ENCODE measurements at places on chromosomes 7 and 10.
A peak's percentile ranks its signal among the peaks of the same experiment; 100 is the strongest.

DNA sequence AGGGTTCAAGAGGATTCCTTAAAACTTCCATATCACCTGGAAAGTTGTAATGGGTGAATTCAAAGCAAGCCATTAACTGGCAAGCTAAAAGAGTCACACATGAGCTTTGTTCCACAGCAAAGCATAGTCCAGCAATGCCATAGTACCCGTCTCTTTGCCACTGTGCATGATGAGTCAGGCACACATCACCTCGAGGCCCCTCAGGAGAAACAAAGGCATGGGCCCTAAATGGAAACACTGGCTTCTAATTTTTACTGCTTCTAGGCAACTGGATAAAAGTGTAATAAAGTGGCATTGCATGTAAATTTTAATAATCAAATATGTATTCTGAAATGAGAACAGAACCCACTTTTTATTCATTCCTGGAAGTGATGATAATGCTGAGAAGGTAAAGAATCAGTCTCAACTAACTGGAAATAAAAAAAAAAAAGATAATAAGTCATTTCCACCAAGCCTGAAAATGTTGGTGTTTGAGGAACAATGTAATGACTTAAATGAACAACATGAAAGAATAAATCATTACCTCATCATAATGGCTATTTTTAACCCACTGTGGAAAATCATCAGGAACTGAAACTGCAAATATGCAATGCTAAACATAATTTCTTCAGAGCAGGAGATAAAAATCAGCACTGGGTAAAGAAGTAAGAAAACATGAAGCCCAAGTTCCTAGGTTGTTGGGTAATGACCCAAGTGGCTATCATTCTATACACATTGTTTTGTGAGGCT, 104.9 kb downstream of the CDK6 start:
- DNase-seq, result peak; percentile 73

DNA sequence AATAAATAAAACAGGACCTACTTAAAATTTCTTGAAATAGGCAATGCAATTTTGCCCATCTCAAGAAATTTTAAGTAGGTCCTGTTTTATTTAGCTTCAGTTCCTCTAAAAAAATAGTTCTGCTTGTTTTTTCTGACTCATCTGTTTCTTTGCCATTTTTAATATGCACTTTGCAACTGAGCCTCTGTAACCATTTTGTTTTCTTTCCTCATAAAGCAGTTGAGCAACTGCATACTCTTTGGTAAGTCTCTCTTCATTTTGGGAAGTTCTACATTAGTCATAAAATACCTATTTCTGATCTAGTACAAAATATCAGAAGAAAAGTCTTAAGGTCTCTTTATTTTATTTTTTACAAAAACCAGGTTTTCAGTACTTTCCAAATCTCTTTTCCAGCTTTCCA, 18.0 kb downstream of the TAS2R40 start:
- DNase-seq, result peak; percentile 81

DNA sequence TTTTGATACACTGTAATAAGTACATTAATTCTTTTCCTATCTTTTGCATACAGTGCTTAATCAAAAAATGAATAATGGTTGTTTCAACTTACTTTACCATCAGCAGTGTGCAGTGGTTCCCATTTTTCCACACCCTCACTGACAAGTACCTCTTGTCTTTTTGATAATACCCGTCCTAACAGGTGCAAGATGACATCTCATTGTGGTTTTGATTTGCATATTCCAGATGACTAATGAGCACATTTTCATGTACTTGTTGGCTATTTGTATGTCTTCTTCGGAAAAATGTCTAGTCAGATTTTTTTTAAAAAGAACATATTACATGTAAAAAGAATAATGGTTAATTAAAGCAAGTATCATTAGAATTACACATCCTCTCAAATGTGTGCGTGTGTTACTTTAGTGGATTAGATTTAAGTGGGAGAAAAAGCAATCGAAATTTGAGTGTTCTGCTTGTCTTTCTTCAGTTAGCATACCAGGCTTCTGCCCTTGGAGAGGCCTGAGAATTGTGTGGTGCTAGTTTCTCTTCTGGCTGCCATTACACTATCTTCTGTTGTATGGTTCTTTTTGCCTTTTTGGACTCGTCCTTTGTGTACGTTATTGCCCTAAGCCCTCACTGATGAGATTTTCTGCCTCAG, 291.2 kb downstream of the AUTS2 start:
- DNase-seq, result no peak

GRCh38 chr10:83725567-83725966, 413.7 kb upstream of the GHITM start:
- no peak for DNase-seq

DNA sequence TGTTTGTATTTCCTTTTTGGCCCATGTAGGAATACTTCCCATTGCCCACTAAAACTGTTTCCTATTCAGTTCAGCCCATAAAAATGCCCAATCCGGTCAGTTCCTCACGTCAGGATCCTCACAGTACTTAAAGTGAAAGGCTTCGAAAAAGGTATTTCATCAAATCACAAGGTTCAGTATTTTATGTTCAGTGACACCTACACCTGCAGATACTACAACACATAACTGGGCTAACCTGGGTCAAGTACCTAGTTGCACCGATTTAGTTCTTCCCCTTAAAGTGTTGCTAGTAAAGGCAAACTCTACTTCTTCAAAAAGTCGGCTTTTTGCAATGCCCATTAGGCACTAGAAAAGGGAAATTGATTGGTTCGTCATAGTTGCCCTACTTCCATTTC, 1.1 kb downstream of the SNX13 start:
- peak; percentile 55 for DNase-seq

DNA sequence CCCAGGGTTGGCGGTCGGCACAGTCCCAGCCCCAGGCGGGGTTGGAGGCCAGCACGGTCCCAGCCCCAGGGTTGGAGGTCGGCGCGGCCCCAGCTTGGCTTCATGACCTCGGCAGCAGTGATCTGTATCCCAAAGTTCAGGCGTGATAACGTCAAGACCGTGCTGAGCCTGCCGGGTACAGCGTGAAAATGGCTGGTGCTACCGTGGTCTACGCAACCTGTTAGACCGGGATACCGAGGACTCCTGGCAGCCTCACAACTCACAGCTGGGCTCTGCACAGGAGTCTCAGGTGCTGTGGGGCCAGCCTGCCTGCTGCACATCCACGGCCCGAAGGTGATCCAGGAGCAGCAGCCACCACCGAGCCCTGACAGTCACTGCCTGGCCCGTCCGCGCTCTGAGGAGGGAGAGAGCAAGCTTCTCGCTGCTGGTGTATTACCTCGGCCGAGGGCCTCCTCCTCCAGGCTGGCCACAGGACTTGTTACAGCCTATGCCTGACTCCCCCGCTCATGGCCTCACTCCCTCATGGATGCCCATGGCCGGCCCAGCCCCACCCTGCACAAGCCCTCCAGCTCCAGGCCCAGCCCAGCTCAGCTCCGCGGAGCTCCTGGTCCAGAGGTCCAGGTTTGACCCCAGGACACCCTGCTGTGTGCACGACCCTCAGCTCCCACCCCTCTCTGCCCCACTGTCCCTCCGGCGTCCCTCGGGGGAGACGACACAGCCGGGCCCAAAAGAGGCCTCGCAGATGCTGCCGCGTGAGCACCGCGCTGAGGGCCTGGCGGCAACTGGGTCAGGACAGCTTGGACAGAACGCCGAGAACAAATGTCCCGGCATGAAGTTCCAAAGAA, 156.0 kb downstream of the ELFN1 start:
- no peak for DNase-seq

DNA sequence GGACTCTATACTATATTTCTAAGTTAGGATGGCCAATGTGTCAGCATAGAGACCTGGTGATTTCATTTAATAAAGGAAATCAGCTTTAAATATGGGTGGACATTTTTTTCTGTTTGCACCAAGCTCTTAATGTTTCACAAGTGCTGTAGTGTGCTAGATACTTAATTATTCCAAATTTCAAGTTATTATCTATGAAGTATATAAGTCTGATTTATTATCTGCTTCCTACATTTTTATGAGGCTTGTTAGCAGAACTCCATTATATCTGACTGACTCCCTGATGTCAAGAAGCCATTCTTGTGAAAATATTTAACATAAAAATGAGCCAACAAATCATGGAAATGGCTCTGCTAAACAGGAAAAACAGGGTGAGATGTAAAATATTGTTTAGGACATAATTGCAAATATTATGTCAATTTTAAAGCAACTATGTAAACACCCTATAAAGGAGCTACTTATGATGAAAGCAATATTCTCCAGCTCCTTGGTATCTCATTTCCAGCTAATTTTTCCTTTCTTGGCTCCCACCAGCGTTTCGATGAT, 1415.2 kb downstream of the GATA3 start:
- DNase-seq, result no peak

DNA sequence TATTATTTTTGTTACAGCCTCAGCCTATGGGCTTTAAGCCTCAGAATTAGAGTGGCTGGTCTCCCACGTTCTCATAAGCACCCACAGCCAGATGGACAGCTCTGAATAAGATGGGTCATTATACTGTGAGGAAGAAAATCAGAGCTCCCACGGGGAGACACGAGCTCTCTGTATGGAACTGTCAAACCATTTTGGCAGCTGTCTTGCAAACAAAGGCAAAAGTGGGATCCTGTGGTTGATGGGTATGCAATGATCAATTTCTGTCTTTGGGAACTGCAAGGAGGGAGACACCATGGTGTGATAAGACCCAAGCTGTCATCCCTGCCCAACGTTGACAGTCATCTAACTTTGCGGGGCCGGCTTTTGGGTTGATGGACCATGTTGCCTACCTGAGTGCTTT, 614.3 kb downstream of the TYW1 start:
- no peak for DNase-seq

- DNase-seq, result no peak
Measured at GRCh38 chr7:379456-380138, 89.6 kb downstream of the FOXL3 start.

- DNase-seq, result peak; percentile 49
Measured at GRCh38 chr10:88792661-88793060, 9.9 kb upstream of the LIPM start.

GRCh38 chr10:98076086-98076485, 45.7 kb upstream of the CRTAC1 start:
- DNase-seq, result no peak

GRCh38 chr7:130622866-130623265, 45.7 kb downstream of the COPG2 start:
- no peak for DNase-seq

DNA sequence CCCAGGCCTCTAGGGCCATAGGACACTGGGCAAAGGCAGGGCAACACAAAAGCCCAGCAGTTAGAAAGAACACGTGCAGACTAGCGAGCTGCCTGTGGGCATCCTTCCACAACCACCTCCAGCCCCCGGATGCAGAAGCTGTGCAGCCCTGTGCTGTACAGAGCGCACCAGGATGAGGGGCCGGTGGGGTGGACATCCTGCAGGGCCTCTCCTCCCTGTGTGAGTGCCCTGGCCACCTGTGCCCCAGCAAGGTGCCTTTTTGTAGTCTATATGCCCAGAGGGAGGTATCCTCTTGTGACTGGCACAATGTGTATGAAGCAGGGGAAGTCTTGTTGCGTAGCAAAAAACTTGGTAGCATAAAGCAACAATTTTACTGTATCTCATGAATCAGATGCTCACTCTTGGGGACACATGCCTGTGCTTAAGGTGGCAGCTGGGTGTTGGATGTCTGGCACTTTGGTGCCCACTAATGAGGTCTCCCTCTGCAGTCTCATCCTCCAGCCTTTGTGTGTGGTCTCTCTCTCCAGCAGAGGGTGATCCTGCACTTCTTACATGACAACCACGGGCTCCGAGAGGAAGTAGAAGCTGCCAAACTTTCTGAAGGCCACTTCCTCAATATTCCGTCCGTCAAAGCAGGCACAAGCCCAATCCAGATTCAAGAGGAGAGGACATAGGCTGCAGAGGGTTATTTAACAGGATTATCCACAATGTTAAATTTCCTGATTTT, 8.7 kb downstream of the NCAPG2 start:
- peak; percentile 86 for DNase-seq

DNA sequence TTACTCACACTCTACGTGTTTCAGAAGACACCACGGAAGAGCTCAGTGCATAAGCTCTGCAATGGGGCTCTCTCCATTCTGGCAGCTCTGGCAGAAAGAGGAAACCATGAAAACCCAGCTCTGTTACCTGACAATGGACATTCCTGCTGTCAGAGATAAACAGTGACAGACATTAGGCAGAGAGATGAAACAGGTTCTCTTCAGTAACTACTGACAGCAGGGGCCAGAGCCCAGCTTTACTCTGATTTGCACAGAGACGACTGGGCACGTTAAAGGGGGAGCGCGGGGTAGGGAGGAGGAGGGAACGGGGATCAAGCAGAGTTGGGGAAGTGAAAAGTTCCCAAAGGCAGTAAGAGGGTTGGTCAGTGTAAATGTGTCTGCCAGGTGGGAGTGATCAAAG, 206.1 kb downstream of the RAMP3 start:
- DNase-seq, result no peak

DNA sequence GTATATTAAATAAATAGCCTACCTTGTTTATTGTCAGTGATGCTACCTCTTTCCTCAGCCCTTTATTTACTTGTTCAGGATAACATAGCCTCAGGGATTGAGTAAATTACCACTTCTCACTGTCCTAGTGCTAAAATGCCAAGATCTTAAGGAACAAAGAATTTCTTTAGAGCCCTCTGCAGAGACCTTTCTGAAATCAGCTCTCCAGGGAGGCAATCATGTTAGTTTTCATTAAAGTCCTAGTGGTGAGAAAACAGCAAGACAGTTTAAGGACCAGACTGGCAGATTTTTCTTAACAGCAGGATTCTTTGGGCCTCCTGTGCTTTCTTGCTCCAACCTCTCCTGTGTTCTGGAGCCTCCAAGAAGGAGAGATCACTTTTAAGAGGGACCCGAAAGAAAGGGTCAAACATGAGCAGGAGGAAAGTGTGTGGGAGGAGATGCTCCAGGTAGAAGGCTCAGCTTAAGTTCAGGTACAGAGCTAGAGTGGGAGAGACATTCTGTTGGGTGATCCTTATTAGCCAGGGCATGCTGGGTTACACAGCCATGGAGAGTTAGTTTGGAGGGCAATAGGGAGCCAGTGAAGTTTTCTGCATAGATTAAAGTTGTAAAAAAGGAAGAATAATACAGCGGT, 1.2 kb upstream of the PLCE1 start:
- DNase-seq, result no peak

DNA sequence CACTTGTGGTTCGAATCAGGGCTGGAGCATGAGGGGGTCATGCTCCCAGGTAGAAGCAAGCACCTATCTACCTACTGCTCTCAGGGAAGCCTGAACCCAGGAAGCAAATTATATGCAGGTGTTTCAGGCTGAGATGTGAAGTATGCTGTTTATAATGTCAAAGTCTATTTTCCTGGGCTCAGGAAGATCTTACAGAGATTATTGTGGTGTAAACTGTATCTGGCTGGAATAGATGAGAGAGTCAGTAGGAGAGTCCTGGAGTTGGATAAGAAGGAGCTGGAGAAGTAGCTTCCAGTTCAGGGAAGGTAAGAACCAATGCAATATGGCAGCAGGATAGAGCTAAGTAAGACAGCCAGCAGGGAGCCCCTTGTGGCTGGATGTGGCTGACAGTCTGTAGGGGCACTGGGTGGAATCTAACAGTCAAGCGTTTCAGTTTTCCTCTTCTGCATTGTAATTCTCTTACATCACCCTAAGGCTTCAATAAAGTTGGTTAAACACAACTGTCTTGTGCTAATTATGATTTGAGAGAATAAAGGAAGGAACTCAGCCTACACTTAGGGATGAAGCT, 105.9 kb upstream of the EEPD1 start:
- peak; percentile 23 for DNase-seq
